ENCODE measurements at places on chromosomes 1 and 21.
A peak's percentile ranks its signal among the peaks of the same experiment; 100 is the strongest.

GRCh38 chr1:209354111-209354839 lies 229.2 kb upstream of the CAMK1G start:
- DNase-seq, result peak; percentile 86

DNA sequence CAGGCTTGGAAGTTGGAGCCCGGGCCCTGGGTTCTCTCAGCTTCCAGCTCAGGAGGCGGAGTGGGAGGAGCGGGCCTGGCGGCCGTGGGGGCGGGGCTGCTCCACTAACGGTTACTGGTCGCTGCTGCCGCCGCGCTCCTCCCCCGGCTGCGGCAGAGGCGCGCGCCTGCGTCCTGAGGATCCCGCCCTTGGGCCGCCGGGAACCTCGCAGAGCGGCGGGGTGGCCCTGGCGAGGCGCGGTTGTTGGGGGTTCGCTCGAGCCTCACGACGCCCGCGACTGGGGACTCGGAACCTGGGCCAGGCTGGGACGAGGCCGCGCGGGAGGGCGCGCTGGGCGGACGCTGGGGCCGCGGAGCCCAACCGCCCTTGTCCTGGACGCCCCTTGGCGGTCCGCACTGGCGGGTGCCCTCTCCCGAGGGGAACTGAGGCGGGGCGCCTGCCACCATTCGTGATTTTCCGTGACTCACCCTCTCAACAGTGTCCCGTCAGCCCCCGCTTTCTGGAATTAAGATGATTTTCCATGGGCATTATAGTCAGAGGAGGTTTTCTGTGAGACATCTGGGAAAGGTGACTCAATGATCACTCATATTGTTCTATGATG lies 34.1 kb downstream of the OR2G3 start:
- peak; percentile 1 for DNase-seq

DNA sequence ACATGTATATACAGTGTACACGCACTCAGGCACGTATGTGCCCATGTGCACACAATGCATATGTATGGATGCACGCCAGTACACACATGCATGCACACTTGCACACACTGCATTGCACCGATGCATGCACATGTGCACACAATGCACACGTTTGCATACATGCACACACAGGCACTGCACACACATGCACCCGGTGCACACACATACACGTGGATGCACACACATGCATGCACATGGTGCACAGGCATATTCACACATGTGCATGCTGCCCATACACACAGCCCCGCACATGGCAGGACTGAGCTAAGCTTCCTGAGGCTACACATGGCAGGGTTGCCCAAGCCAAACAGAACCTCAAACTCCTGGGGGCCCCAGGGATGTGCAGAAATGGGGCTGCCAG lies 19.6 kb downstream of the ARHGEF16 start:
- no peak for DNase-seq

GRCh38 chr1:17372955-17373354 lies 959 bp downstream of the PADI6 start:
- no peak for DNase-seq

GRCh38 chr1:112954017-112954650 lies 1.9 kb downstream of the SLC16A1 start:
- DNase-seq, result no peak

DNA sequence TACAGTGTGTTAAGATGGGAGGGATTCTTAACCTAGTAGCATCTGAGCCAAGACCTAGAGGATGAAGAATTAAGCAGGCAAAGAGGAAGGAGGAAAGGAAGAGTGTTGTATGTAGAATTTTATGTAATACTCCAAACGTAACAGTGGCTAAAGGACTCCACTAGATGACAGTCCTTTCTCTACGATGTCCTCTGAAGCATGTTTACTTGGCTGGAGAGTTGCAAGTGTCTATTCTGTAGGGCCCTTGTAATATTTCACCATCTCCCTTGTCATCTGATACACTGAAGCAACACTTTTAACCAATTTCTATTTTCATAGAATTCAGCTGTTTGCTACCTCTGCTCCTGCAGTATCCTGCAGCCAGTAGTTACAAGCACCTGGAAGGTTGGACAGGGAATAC lies 2.2 kb upstream of the YBX1 start:
- no peak for DNase-seq

Measured in fibroblast of skin of left quadriceps (primary cell).